HCT116 (cell line): ENCODE measurements at places on chromosomes 5 and 9. TPM values are rescaled to one million over a fixed set of nuclear protein-coding genes. Genes with fewer than 3 reads are reported as not detected.

DNA sequence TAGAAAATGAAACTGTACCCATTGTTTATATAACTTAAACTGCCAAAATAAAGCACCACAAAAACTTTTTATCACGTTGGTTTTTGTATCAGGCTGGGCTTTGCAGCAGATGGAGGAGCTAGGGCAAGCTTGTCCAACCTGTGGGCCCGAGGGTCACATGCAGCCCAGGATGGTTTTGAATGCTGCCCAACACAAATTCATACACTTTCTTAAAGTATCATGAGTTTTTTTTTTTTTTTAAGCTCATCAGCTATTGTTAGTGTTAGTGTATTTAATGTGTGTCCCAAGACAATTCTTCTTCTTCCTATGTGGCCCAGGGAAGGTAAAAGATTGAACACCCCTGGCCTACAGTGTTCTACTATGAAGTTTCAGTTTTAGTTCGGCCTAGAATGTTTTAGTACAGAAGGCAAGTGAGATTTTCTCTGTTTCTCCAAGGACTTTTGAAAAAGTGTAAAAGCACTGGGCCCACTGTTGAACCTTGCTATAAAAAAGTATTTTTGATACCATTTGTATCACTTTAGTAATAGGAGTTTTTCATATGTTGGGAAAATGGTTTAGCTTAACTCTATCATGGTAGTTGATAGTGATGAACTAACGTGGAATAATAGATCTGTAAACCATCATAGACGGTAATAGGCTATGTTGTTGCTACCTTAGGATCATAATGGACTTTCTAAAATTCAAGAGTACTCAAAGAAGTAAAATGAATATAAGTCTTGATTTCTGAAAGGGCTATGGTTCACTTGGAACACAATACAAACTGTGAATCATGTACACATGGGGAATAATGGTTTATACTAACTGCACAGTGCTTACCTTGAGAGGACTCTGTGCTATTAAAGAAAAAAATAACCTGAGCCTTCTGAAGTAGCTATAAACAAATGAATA, 2.9 kb downstream of the CDKN2A start:
- no peaks in the 10 kb centered on the region for H3K36me3 ChIP-seq
- no peak overlapping the region for H3K27ac ChIP-seq

DNA sequence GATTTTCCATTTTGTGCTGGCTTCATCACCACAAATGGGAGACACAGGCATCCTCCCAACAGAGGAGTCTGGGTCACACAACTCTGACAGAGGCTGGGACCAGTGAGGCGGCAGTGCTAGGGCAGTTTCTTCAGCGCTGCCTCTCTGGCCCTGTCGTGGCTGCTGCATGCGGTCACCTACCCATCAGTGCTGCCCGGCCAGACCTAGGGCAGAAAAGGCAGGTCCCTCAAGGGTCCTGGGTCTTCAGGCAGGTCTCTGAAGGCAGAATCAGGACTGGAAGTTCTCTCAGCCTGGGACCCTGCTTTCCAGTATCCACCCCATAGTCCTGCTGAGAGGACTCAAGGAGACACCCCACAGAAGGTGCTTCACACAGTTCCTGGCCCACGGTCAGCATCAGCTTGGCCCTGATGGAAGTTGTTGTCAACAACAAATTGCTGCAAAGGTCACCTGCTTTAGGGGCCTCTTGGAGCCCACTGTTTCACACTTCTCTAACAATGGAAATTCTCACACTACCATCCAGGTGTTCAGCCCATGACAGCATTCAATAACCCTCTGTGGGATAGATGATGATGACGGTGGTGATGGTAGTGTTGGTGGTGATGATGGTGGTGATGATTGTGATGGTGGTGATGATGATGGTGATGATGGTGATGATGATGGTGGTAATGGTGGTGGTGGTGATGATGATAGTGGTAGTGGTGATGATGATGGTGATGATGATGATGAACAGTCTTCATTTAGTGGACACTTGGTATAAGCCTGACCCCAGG, 146.4 kb upstream of the PPP1R26 start:
- H3K36me3 ChIP-seq: no peaks in the 10 kb centered on the region
- peaks cover 5% of the 10 kb centered on the region; the same call in 1 of the 2 replicates for H3K4me1 ChIP-seq
- H3K27me3 ChIP-seq: no peaks in the 10 kb centered on the region; the same call in 1 of the 2 replicates
- no peak overlapping the region for H3K27ac ChIP-seq
- DNase-seq: no peak
- no peak overlapping the region for H3K4me3 ChIP-seq

- no peak for DNase-seq
- no peaks in the 10 kb centered on the region for H3K27me3 ChIP-seq
- H3K36me3 ChIP-seq: no peaks in the 10 kb centered on the region
- H3K4me1 ChIP-seq: no peaks in the 10 kb centered on the region
- no peak overlapping the region for H3K4me3 ChIP-seq
- no peak overlapping the region for H3K27ac ChIP-seq
Measured at GRCh38 chr5:22968386-22968785, 115.2 kb upstream of the CDH12 start.

The ENHO gene
- 6.1 TPM for total RNA-seq

GRCh38 chr9:90915693-90916092, 114.1 kb downstream of the SYK start:
- no peak overlapping the region for H3K4me3 ChIP-seq
- no peak overlapping the region for H3K27ac ChIP-seq
- no peaks in the 10 kb centered on the region for H3K36me3 ChIP-seq
